Fibroblast of lung (primary cell): ENCODE measurements at places on chromosomes 5 and 9. TPM values are rescaled to one million over a fixed set of nuclear protein-coding genes. Genes with fewer than 3 reads are reported as not detected.
A peak's percentile ranks its signal among the peaks of the same experiment; 100 is the strongest.

The ALDOB gene
- not detected in 2 replicates for total RNA-seq

The PCDHGB7 gene
- 13.0 and 13.6 TPM in 2 replicates for total RNA-seq

The MSMP gene
- total RNA-seq: not detected in 2 replicates

The TMEM232 gene
- 5.6 and 7.4 TPM in 2 replicates for total RNA-seq

The CCNI2 gene
- under 0.01 TPM in 1 of 2 replicates, not detected in the other for total RNA-seq

The PCDHA10 gene
- total RNA-seq: 0.26 and 0.66 TPM in 2 replicates

GRCh38 chr5:160296496-160296895 lies 15.9 kb downstream of the CCNJL start:
- no peaks in the 10 kb centered on the region for H3K4me1 ChIP-seq
- no peak overlapping the region for H3K27ac ChIP-seq
- no peaks in the 10 kb centered on the region for H3K27me3 ChIP-seq
- no peak overlapping the region for H3K4me3 ChIP-seq
- DNase-seq: no peak

GRCh38 chr9:81517954-81518353 lies 171.4 kb downstream of the TLE1 start:
- no peak for DNase-seq
- H3K27me3 ChIP-seq: no peaks in the 10 kb centered on the region
- no peak overlapping the region for H3K27ac ChIP-seq
- no peaks in the 10 kb centered on the region for H3K36me3 ChIP-seq

GRCh38 chr5:163503106-163504078 lies 2.0 kb upstream of the MAT2B start:
- no peaks in the 10 kb centered on the region for H3K36me3 ChIP-seq
- peak; percentile 94 for DNase-seq
- peak overlapping the region; percentile 95 for H3K27ac ChIP-seq

DNA sequence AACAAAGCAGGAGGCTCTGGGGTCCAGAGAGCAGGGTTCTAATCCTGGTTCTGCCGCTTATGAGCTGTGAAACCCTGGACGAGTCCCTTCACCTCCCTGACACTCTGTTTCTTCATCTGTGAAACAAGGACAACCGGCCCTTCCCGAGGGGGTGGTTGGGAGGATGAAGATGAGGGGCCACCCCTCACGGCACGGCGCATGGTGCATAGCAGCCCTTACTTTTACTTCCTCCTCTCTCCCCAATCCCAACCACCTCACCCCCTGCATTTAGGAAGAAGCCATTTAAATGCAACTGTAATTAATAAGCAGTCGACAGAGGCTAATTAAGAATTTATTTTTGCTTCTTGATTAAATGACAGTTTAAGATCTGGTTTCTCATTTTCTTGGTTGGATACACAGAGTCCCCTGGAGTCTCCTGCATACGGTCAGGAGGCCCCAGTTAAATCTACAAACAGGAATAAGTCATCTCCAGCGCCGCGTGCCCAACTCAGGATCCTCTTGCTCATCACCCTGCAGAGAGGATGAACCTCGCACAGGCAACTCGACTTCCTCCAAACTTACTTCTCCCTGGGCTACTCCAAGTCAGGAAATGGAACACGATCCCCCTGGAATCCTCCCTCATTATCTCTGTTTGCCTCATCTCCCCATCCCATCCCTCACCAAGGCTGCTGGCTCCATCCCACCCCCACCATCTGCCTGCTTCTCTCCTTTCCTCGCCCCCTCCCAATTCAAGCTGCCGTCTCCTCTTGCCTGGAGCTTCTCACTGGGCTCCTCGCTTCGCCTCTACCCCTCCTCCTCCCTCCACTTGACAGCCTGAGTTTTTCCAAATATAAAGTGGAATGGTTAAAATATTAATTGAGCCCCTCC lies 95.9 kb downstream of the HRH2 start:
- no peak overlapping the region for H3K27ac ChIP-seq
- no peaks in the 10 kb centered on the region for H3K4me1 ChIP-seq
- DNase-seq: no peak
- no peaks in the 10 kb centered on the region for H3K36me3 ChIP-seq
- H3K4me3 ChIP-seq: no peak overlapping the region
- H3K27me3 ChIP-seq: no peaks in the 10 kb centered on the region

DNA sequence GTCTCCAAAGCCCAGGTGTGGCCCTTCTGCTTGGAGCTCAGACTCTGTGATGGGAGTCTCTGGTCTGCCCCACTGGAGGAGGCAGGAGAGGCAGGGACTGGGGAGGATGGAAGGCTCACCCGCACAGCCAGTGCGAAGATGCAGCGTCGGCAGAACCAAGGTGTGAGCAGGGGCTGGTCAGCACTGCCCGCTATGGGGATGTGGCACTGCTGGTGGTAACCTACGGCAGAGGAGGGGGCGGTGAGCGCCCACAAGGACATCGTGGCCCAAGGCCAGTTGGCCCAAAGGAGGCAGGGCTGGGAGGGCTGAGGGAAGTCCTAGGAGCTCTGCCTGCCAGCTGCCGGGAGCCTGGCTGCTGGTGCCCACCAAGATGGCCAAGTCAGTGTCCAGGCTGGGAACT lies 7.3 kb downstream of the PHF19 start:
- H3K36me3 ChIP-seq: peaks cover 19% of the 10 kb centered on the region
- no peak for DNase-seq
- H3K4me1 ChIP-seq: peaks cover 10% of the 10 kb centered on the region
- no peaks in the 10 kb centered on the region for H3K27me3 ChIP-seq
- no peak overlapping the region for H3K4me3 ChIP-seq

DNA sequence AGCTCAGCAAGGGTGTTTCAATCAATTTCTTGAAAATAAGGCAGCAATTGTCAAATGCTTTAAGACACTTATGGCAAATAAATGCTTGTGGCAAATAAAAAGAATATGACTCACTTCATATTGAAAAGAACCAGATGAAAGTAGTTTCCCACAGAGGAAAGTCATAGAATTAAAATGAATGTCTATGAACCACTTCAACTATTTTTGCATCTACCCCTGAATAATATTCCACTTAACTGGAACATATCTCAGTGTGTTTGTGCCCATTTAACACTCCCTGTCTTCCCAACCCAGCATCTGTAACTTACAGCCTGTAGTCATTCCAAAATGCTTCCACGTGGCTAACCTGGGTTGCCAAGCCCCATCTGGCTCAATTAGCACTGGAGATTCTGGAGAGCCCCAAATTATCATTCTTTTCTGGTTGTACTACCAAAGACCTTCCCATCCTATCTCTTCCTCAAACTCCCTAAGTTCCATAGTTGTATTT lies 84.7 kb downstream of the FEM1C start:
- no peaks in the 10 kb centered on the region for H3K27me3 ChIP-seq
- peak overlapping the region; percentile 90 for H3K27ac ChIP-seq
- no peaks in the 10 kb centered on the region for H3K36me3 ChIP-seq
- no peak overlapping the region for H3K4me3 ChIP-seq
- H3K4me1 ChIP-seq: peaks cover 25% of the 10 kb centered on the region

DNA sequence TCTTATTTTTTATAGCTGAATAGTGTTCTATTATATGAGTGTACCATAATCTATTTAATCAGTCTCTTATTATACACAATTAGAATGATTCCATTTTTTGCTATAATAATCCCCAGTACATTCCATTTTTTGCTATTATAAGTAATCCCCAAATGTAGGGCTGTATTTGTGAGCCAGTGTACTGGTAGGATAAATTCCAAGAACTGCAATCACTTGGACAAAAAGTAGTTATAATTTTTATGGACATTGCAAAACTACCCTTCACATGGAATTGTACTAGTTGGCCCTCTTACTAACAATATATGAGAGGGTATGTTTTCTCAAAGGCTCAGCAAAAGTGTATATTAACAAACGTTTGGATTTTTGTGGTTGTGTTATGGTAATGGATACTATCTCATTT lies 481.7 kb upstream of the CLINT1 start:
- H3K27ac ChIP-seq: no peak overlapping the region
- H3K4me3 ChIP-seq: no peak overlapping the region
- no peaks in the 10 kb centered on the region for H3K27me3 ChIP-seq

GRCh38 chr9:35974800-35975199 lies 16.8 kb upstream of the OR2S2 start:
- no peak overlapping the region for H3K4me3 ChIP-seq

- no peaks in the 10 kb centered on the region for H3K36me3 ChIP-seq
- H3K27ac ChIP-seq: no peak overlapping the region
- peaks cover 4% of the 10 kb centered on the region for H3K4me1 ChIP-seq
- no peaks in the 10 kb centered on the region for H3K27me3 ChIP-seq
Measured at GRCh38 chr5:57940236-57940635, 457.6 kb upstream of the ACTBL2 start.

DNA sequence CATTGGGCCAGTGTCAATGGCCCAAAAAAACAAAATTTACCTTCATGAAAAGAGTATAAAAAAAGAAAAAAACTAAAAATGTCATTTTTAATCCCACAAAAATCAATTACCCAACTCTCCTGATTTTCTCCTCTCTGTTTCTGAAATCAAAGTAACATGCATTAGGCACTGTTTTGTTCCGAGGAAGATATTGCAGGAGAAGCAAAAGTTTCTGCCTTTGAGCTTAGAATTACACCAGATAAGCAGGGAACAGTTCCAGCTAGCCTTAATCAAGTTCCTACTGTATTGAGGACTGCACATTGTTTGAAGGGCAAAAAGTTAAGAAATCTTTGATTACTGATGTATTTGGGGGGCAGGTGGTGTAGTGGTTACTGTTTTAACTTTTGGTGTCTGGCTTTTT lies 1.1 kb upstream of the PRKAA1 start:
- H3K4me3 ChIP-seq: peak overlapping the region; percentile 97
- DNase-seq: no peak
- no peaks in the 10 kb centered on the region for H3K27me3 ChIP-seq
- peaks cover 4% of the 10 kb centered on the region for H3K4me1 ChIP-seq
- H3K36me3 ChIP-seq: no peaks in the 10 kb centered on the region

- no peak for DNase-seq
- no peaks in the 10 kb centered on the region for H3K27me3 ChIP-seq
- no peak overlapping the region for H3K27ac ChIP-seq
- H3K36me3 ChIP-seq: no peaks in the 10 kb centered on the region
Measured at GRCh38 chr5:34867660-34868059, 28.7 kb downstream of the TTC23L start.

- no peak overlapping the region for H3K27ac ChIP-seq
- H3K4me1 ChIP-seq: no peaks in the 10 kb centered on the region
- H3K27me3 ChIP-seq: no peaks in the 10 kb centered on the region
- DNase-seq: no peak
- H3K4me3 ChIP-seq: no peak overlapping the region
- H3K36me3 ChIP-seq: no peaks in the 10 kb centered on the region
Measured at GRCh38 chr9:3244963-3245653, 280.7 kb downstream of the RFX3 start.

DNA sequence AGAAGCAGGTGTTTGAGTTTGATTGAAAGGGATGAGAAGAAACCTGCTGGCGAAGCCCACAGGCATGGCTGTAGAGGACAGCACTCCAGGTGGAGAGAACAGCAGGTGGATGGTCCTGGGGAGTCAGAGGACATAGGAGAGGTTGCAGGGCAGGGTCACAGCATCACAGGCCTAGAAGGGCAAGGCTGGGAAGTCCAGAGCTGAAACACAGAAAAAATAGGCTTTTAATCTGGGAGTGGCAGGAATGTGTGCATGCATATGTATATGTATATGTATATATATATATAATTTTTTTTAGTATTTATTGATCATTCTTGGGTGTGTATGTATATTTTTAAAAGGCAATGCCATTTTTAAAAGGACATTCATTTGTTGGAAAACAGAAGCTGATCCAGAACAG lies 118.4 kb downstream of the ADAMTS16 start:
- no peaks in the 10 kb centered on the region for H3K27me3 ChIP-seq
- H3K36me3 ChIP-seq: no peaks in the 10 kb centered on the region
- no peak for DNase-seq
- H3K27ac ChIP-seq: no peak overlapping the region
- H3K4me3 ChIP-seq: no peak overlapping the region

DNA sequence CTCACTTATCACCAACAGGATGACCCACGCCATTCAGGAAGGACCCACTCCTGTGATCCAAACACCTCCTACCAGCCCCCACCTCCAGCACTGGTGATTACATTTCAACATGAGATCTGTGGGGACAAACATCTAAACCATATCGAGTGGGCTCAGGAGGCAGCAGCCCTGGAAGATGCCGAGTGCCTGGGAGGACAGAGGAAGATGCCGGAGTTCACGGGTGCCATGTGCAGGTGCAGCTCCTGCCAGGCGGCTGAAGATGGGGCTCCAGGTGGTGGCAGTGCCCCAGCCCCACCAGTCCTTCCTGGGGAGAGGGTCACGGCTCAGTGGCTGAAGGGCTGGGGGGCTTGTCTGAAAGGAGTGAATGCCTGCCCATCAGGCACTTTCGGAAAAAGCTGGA lies 6.1 kb upstream of the CEP72 start:
- H3K27ac ChIP-seq: no peak overlapping the region
- H3K27me3 ChIP-seq: peaks cover 11% of the 10 kb centered on the region
- no peak overlapping the region for H3K4me3 ChIP-seq
- no peaks in the 10 kb centered on the region for H3K4me1 ChIP-seq
- no peaks in the 10 kb centered on the region for H3K36me3 ChIP-seq
- no peak for DNase-seq

DNA sequence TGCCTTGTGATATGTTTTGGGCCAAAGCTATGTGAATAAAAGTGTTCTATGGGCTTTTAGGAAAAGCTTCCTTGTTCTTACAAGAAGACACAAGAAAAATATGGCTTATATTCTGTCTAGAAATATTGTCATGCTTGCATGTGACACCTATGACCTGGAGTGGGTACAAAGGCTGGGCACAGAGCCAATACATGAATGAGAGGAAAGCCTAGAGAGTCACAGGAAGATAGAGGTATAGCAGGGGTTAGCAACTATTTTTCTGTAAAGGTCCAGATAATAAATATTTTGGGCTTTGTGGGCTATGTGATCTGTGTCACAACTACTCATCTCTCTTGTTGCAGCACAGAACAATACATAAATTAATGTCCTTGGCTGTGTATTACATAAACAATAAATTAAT lies 196.6 kb upstream of the CD180 start:
- no peak overlapping the region for H3K27ac ChIP-seq
- DNase-seq: no peak
- no peak overlapping the region for H3K4me3 ChIP-seq
- H3K27me3 ChIP-seq: no peaks in the 10 kb centered on the region
- H3K36me3 ChIP-seq: no peaks in the 10 kb centered on the region

DNA sequence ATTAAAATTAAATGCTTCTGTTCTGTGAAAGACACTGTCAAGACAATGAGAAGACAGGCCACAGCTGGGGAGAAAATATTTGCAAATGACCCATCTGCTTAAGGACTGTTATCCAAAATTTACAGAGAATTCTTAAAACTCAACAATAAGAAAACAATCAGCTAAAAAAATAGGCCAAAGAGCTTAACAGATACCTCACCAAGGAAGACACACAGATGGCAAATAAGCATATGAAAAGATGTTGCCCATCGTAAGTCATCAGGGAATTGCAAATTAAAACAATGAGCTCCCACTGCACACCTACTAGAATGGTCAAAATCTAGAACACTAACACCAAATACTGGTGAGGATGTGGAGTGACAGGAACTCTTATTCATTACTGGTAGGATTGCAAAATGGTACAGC lies 10.3 kb downstream of the WNK2 start:
- no peaks in the 10 kb centered on the region for H3K27me3 ChIP-seq
- no peaks in the 10 kb centered on the region for H3K4me1 ChIP-seq
- no peak overlapping the region for H3K4me3 ChIP-seq
- H3K36me3 ChIP-seq: no peaks in the 10 kb centered on the region
- H3K27ac ChIP-seq: no peak overlapping the region
